ENCODE measurements at places on chromosomes 16 and 17.
A peak's percentile ranks its signal among the peaks of the same experiment; 100 is the strongest.

GRCh38 chr16:72974142-72974769, 73.7 kb downstream of the ZFHX3 start:
- DNase-seq, result no peak

DNA sequence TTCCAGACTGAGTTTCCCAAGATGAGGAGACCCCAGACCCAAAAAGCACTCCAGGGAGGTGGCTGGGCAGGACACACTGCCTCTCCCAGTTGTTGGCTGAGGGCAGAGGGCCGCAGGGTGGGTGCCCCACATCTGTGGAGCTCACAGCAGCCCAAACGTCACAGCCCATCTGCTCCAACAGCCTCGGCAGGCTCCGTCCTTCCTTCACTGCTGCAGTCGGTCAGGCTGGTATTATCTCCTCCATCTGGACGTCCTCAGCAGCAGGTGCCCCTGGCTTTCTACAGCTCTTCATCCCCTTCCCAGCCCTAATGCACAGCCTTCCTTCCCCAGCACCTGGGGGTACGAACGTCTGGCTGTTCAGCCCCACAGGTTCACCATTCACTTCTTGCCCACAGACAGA, 55.2 kb downstream of the PRMT7 start:
- DNase-seq, result no peak

GRCh38 chr17:11535231-11535630, 63.0 kb upstream of the DNAH9 start:
- no peak for DNase-seq

- no peak for DNase-seq
Measured at GRCh38 chr17:54348234-54348633, 525.5 kb downstream of the KIF2B start.

DNA sequence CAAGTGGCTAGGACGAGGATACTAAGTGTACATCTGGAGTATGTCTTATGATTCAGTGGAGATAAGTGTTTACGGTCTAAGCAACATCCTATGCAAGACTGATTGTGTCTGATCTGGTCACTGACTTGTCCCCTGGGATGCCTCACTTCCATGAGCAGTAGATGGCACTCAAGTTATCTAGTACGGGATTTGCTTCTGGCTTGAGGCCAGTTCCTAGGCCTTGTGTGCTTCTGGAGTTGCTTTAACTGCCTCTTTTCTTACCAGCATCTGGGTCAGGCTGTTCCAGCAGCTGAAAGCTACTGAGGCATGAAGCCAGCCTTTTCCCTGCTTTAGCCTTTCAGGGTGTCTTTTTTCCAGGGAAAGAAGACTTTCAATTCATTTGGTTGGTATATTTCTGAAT, 23.0 kb downstream of the SUPT6H start:
- peak; percentile 53 for DNase-seq

DNA sequence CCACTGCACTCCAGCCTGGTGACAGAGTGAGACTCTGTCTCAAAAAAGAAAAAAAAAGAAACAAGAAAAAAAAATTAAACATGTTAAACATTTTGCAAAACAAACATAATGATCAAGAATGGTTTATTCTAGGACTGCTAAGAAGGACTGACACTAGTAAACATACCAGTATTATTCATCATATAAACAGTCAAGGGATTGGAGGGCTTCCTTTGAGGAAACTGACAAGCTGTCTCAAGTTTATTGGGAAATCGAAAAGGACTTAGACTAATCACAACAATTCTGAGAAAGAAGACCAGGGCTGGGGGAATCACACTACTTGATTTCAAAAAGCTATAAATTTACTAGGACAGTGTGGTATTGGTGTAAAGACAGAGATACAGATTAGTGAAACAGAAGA, 75.5 kb downstream of the MYH10 start:
- DNase-seq, result no peak

DNA sequence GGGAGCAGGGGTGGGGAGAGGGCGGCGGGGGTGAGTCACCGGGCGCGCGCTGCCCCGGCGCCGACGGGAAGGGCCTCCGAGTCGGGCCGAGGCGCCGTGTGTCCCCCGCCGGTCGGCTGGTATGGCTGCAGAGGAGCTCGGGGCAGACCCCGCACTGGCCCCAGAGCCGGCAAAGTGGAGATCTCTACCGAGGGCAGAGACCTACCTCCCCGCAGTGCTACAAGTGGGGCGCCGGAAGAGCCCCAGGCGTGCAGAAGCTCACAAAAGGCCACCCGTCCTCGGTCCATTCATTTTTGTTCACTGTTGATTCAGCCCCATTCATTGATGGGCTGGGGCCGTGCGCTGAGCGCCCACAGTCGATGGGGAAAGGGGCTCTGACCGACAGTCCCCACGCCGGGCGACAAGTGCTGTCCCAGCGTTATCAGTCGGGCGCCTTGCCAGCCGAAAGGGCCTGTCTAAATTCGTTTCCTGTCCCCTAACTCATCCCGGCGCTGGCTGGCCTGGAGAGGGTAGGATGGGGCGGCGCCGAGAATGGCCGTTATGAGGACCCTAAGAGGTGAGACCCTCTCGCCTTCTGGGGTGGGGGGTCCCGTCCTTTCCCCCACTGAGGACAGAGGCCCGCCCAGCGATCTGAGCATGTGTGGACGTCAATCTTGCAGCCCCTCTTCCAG, 709 bp upstream of the ENO3 start:
- DNase-seq, result peak; percentile 70

- no peak for DNase-seq
Measured at GRCh38 chr17:9205520-9206409, 184.5 kb downstream of the NTN1 start.

DNA sequence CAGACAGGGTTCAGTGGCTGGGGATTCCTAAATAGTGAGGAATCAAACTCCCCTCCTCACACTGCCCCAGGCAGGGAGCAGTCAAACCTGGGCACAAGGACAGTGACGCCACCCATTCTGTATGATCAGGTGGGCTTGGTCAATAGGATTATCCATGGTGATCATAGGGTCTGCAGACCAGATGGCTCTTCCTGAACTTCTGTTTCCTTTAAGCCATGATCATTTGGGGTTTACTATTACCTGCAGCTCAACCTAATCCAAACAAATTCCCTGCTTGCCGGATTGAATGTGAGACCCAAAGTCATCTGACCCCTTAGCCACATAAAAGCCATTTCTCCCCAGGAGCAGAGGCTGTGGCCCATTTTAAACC, 54.3 kb downstream of the PLXDC1 start:
- no peak for DNase-seq

DNA sequence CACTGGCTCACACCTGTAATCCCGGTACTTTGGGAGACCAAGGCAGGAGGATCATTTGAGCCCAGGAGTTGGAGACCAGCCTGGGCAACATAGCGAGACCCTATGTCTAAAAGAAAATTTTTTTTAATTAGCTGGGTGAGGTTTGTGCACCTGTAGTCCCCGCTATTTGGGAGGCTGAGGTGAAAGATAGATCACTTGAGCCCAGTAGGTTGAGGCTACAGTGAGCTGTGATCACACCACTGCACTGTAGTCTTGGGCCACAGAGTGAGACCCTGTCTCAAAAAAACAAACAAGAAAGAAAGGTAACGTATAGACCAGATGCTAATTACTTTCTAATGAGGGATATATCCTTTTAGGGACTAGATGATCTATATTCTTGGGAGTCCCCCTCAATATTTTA, 8.1 kb downstream of the NOL11 start:
- no peak for DNase-seq

- no peak for DNase-seq
Measured at GRCh38 chr16:64047207-64047606, 1074.7 kb downstream of the CDH11 start.

DNA sequence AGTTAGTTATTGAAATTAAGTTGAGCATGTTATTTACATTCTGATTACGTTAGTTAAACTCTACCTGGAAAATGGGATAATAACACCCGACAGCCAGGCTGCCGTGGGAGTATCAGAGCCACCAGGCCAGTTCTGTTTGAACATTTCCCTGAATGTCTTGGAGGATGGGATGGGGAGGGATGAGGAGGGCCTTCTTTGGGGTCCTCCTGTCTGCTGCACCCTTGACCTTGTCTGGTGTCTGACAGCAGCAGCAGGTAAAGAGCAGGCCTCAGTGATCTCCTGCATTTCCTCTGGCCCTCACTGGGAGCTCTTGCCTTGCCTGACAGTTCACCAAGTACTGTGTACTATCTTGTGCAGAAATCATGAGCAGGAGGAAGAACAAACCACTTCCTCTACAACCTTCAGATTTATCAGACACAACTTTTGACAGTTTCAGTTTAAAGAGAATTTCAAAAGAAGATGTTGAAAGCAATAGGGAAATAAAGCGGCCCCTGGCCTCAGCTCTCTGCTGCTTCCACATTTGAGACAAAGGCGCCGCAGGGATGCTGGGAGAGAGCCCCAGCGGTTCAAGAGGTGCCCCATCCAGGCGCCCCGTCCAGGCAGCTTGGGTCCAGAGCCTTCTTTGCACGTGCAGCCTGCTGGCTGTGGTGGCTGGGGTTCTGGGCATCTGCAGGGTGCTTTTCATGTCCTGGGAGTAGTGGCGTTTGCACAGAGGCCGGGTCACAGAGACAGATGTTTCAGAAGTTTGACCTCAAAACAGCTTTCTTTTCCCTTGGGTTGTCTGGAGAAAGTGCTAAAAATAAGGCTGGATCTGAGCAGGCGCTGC, 25.3 kb downstream of the CMIP start:
- DNase-seq, result no peak

- no peak for DNase-seq
Measured at GRCh38 chr17:63460018-63460417, 13.9 kb upstream of the CYB561 start.

DNA sequence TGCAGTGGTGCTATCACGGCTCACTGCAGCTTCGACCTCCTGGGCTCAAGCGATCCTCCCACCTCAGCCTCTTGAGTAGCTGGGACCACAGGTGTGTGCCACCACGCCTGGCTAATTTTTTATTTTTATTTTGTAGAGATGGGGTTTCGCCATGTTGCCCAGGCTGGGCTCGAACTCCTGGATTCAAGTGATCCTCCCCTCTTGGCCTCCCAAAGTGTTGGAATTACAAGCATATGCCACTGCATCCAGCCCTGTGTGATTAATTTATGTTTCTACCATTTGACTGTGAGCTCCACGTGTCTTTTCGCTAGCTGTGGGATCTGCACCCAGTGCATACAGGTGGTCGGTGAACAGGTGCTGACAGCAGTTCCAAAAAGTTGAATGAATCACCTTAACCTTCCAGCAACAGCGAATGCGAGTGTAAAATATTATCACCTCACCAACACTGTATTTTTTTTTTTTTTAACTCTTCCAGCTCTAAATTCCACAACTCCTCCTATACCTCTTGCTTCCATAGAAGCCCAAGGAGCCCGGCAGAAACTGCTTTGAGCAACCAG, 484 bp upstream of the NUDT7 start:
- DNase-seq, result no peak

DNA sequence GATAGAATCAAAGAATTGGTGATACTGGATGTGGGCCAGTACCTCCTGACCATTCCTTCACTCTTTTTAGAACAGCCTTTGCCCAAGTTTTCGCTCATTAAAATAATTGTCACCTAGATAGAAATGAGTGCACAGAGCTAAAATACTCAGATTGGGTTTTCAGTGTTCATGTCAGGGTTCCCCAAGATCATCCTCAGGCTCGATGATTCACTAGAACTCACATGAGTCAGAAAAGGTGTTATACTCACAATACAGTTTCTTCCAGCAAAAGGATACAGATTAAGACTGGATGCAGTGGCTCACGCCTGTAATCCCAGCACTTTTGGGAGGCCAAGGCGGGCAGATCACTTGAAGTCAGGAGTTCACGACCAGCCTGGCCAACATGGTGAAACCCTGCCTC, 19.9 kb downstream of the ERCC4 start:
- no peak for DNase-seq

GRCh38 chr16:63005356-63005755, 969.1 kb upstream of the CDH8 start:
- DNase-seq, result no peak

DNA sequence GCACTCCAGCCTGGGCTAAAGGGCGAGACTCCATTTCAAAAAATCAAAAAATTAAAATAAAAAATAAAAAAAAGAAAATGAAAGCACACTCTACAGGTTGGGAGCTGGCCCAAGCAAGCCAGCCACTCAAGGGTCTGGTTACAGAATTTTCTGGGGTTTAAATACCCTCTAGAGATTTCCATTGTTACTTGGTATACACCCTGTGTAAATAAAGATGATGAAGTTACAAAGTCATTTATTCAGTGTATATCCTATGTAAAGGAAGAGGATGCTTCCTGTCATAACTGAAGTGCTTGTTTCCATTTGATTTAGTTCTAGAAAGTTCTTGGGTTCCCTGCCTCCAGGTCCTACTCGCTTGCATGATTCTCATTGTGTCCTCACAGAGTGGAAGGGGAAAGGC, 79.9 kb upstream of the C17orf78 start:
- no peak for DNase-seq

GRCh38 chr16:797120-797420, 3.5 kb downstream of the GNG13 start:
- peak; percentile 43 for DNase-seq

GRCh38 chr17:60585887-60586286, 14.1 kb upstream of the PPM1D start:
- no peak for DNase-seq

GRCh38 chr16:69056421-69056820, 49.0 kb upstream of the HAS3 start:
- no peak for DNase-seq

DNA sequence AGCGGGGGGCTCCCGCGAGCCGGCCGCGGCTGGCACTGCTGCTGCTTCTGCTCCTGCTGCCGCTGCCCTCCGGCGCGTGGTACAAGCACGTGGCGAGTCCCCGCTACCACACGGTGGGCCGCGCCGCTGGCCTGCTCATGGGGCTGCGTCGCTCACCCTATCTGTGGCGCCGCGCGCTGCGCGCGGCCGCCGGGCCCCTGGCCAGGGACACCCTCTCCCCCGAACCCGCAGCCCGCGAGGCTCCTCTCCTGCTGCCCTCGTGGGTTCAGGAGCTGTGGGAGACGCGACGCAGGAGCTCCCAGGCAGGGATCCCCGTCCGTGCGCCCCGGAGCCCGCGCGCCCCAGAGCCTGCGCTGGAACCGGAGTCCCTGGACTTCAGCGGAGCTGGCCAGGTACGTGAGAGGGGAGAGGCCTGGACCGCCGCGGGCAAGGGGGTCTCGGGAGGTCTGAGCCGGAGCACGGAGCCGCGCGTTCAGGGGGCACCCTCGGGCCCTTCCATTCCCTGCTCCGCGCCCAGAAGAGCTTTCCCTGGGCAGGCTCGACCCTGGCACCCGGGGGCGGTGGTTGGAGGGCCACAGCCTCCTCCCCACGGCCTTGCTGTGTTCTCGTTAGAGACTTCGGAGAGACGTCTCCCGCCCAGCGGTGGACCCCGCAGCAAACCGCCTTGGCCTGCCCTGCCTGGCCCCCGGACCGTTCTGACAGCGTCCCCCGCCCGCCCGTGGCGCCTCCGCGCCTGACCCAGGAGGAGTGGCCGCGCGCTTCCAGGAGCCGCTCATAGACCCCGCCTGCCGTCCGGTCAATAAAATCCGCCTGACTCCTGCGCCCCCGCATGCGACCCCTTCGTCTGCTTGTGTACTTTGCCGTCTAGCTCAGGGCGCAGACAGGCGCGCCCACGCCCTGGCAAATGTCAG, 591 bp downstream of the NPW start:
- no peak for DNase-seq

- DNase-seq, result peak; percentile 45
Measured at GRCh38 chr16:1427473-1428461, 3.1 kb upstream of the PERCC1 start.

Measured in SJCRH30 (cell line).